Calu3 (cell line): ENCODE measurements at places on chromosomes 1 and 21. TPM values are rescaled to one million over a fixed set of nuclear protein-coding genes. Genes with fewer than 3 reads are reported as not detected.

CD244 gene
- not detected in 2 replicates for total RNA-seq

GOLT1A gene
- total RNA-seq, result 3.5 and 5.6 TPM in 2 replicates

GNAT2 gene
- total RNA-seq, result not detected in 2 replicates

ACTL8 gene
- 0.22 TPM in 1 of 2 replicates, not detected in the other for total RNA-seq

EDARADD gene
- total RNA-seq, result 0.19 TPM in 1 of 2 replicates, not detected in the other

TP73 gene
- 0.34 and 0.54 TPM in 2 replicates for total RNA-seq

ADAMTSL4 gene
- total RNA-seq, result 1.9 and 2.7 TPM in 2 replicates

TLCD4 gene
- 34.7 and 52.1 TPM in 2 replicates for total RNA-seq

ARHGAP30 gene
- total RNA-seq, result 1.7 and 2.9 TPM in 2 replicates

INTS11 gene
- 110 and 117 TPM in 2 replicates for total RNA-seq

KCNE2 gene
- not detected in 2 replicates for total RNA-seq

KCNA3 gene
- total RNA-seq, result not detected in 2 replicates

OXCT2 gene
- total RNA-seq, result 1.0 and 1.3 TPM in 2 replicates

SLC37A1 gene
- total RNA-seq, result 24.9 and 30.9 TPM in 2 replicates

EPHA8 gene
- total RNA-seq, result not detected in 2 replicates

ELAPOR1 gene
- 0.45 TPM in 1 of 2 replicates, not detected in the other for total RNA-seq

RPF1 gene
- 33.6 TPM in 2 replicates for total RNA-seq

FCRLA gene
- not detected in 2 replicates for total RNA-seq

CR1L gene
- total RNA-seq, result not detected in 2 replicates

CFAP107 gene
- not detected in 2 replicates for total RNA-seq

SELENBP1 gene
- 7.8 and 9.8 TPM in 2 replicates for total RNA-seq

MMP23B gene
- 1.6 and 1.9 TPM in 2 replicates for total RNA-seq

SPATA46 gene
- total RNA-seq, result not detected in 2 replicates

COL11A1 gene
- total RNA-seq, result not detected in 2 replicates
